ENCODE measurements at places on chromosomes 4 and X.

GRCh38 chr4:169632896-169633295, 12.5 kb downstream of the CLCN3 start:
- no peak for DNase-seq

- DNase-seq = no peak
Observed at GRCh38 chr4:40559585-40560465, 69.8 kb downstream of the RBM47 start.

DNA sequence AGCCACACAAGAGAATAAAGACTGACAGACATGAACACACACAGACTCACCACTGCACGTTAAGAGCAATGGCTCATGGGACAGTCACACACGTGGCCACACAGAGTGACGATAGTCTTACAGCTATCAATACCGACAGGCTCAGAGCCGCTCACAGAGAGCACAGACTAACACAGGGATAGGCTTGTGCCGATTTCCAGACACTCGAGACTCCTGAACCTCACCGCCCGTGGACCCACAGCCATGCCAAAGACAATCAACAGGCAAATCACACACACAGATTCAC, 716 bp upstream of the SLC38A5 start:
- no peak for DNase-seq

DNA sequence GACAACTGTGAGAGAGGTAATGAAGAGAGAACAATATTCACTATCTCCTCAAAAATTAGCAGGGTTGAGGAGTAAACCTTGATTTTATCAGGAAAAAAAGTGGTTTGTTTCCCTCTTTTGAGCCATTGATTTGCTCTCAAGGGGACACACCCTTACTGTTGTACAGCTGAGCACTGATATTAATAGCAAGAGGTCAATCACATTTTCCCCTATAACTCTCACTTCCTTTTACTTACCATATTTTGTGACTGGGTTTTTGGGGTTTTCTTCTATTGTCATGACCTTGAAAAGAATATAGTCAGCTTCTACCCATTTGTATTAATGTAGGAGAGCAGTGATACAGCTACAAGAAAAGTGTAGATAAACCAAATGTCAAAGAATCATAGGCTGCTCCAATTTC, 70.2 kb upstream of the LONRF3 start:
- peak; percentile 3 for DNase-seq

- no peak for DNase-seq
Observed at GRCh38 chr4:9792381-9792780, 10.9 kb downstream of the DRD5 start.

- DNase-seq = peak; percentile 77
Observed at GRCh38 chr4:168724686-168725411, 228.0 kb downstream of the PALLD start.

- no peak for DNase-seq
Observed at GRCh38 chrX:44092778-44093177, 119.6 kb upstream of the NDP start.

DNA sequence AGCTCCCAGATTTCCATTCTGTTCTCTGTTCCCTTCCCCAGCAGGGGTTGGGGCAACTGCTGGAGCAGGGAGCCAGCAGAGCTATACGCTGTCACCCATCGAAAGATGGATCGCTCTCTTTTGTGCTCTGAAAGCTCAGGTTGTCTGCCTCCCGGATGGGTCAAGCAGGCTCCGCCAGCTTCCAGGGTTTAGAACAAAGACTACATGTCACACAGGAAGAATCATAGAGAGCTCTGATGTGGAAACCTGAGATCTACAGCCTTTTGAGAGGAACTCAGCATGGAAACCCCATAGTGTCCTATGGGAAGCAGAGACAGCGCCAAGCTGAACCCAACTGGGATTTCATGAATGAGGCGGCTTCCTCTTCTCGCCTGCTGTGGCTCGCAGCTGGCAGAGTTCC, 205.4 kb downstream of the HS3ST1 start:
- no peak for DNase-seq

- DNase-seq = no peak
Observed at GRCh38 chr4:23937173-23937572, 47.3 kb upstream of the PPARGC1A start.

- peak; percentile 9 for DNase-seq
Observed at GRCh38 chrX:134645936-134646543, 12.2 kb downstream of the PLAC1 start.

GRCh38 chr4:110165382-110166286, 32.8 kb downstream of the ELOVL6 start:
- peak; percentile 26 for DNase-seq

- peak; percentile 39 for DNase-seq
Observed at GRCh38 chr4:8117278-8117682, 41.3 kb downstream of the ABLIM2 start.

- DNase-seq = no peak
Observed at GRCh38 chrX:142663330-142664095, 362.2 kb upstream of the SPANXN4 start.
